Amniotic stem cell (primary cell): ENCODE measurements at places on chromosomes 3 and 15.

GRCh38 chr15:82176542-82176941 lies 86.0 kb downstream of the EFL1 start:
- no peak for DNase-seq

GRCh38 chr3:57985176-57985983 lies 22.8 kb upstream of the FLNB start:
- no peak for DNase-seq

GRCh38 chr3:120448756-120449155 lies 2.0 kb downstream of the FSTL1 start:
- DNase-seq = no peak

GRCh38 chr3:21447476-21448151 lies 303.4 kb downstream of the ZNF385D start:
- no peak for DNase-seq
